ENCODE measurements at places on chromosomes 5 and 9. TPM values are rescaled to one million over a fixed set of nuclear protein-coding genes. Genes with fewer than 3 reads are reported as not detected.

GRCh38 chr5:3214396-3214795, 381.2 kb upstream of the IRX1 start:
- no peaks in the 10 kb centered on the region for H3K36me3 ChIP-seq
- H3K4me3 ChIP-seq: no peak overlapping the region
- H3K27me3 ChIP-seq: no peaks in the 10 kb centered on the region
- H3K4me1 ChIP-seq: no peaks in the 10 kb centered on the region
- no peak overlapping the region for H3K27ac ChIP-seq
- DNase-seq: no peak

GRCh38 chr5:90581956-90582355, 23.4 kb downstream of the ADGRV1 start:
- no peaks in the 10 kb centered on the region for H3K36me3 ChIP-seq
- no peaks in the 10 kb centered on the region for H3K27me3 ChIP-seq
- H3K4me1 ChIP-seq: no peaks in the 10 kb centered on the region
- H3K27ac ChIP-seq: no peak overlapping the region

- H3K27ac ChIP-seq: no peak overlapping the region
- no peak overlapping the region for H3K4me3 ChIP-seq
- no peaks in the 10 kb centered on the region for H3K36me3 ChIP-seq
- H3K27me3 ChIP-seq: no peaks in the 10 kb centered on the region
- no peaks in the 10 kb centered on the region for H3K4me1 ChIP-seq
Measured at GRCh38 chr5:57559110-57559635, 76.6 kb upstream of the ACTBL2 start.

GRCh38 chr5:177494346-177495195, 2.8 kb downstream of the PDLIM7 start:
- peaks cover 77% of the 10 kb centered on the region for H3K4me1 ChIP-seq
- peak; percentile 83 for DNase-seq
- H3K4me3 ChIP-seq: peak overlapping the region; percentile 90
- H3K36me3 ChIP-seq: peaks cover 43% of the 10 kb centered on the region
- H3K27ac ChIP-seq: peak overlapping the region; percentile 100
- H3K27me3 ChIP-seq: no peaks in the 10 kb centered on the region

DNA sequence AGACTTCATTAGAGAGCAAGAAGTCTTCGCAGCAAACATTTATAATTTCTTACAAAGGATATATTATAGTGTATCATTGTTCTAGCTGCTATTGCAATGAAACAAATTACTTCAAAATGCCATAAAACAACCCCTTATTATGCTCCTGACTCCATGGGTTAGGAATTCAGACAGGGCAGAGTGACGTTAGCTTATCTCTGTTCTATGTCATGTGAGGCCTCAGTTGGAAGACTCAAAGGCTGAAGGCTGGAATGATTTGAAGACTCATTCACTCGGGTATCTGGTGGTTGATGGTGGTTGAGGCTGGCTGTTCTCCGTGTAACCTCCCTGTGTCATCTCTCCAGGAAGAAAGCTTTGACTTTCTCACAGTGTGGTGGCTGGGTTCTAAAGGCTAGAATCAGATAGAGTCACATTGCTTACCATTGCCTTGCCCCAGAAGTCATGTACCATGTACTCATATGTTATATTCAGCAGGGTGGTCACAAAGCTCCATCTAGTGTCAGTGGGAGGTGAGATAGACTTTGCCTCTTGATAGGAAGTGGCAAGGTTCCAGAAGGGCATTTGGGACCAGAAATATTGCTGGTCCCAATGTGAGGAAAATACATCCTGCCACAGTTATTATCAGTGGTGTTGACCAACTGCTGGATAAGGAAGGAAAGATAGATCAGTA, 226.9 kb downstream of the TMEM38B start:
- H3K36me3 ChIP-seq: no peaks in the 10 kb centered on the region
- H3K4me3 ChIP-seq: no peak overlapping the region
- H3K27me3 ChIP-seq: no peaks in the 10 kb centered on the region
- H3K27ac ChIP-seq: no peak overlapping the region

GRCh38 chr5:1511651-1512540, 11.9 kb downstream of the LPCAT1 start:
- no peaks in the 10 kb centered on the region for H3K4me1 ChIP-seq
- no peak overlapping the region for H3K4me3 ChIP-seq
- H3K27me3 ChIP-seq: no peaks in the 10 kb centered on the region
- peaks cover 11% of the 10 kb centered on the region for H3K36me3 ChIP-seq

GRCh38 chr9:74576176-74576575, 79.0 kb downstream of the RORB start:
- H3K27me3 ChIP-seq: no peaks in the 10 kb centered on the region
- H3K27ac ChIP-seq: no peak overlapping the region
- no peaks in the 10 kb centered on the region for H3K4me1 ChIP-seq
- H3K36me3 ChIP-seq: no peaks in the 10 kb centered on the region
- no peak for DNase-seq

GRCh38 chr9:95107001-95107749, 210.3 kb downstream of the FANCC start:
- peak overlapping the region; percentile 77 for H3K27ac ChIP-seq
- H3K27me3 ChIP-seq: no peaks in the 10 kb centered on the region
- peaks cover 89% of the 10 kb centered on the region for H3K4me1 ChIP-seq
- H3K4me3 ChIP-seq: peak overlapping the region; percentile 23

- no peaks in the 10 kb centered on the region for H3K36me3 ChIP-seq
- H3K4me1 ChIP-seq: no peaks in the 10 kb centered on the region
- no peak overlapping the region for H3K4me3 ChIP-seq
- no peak for DNase-seq
- no peak overlapping the region for H3K27ac ChIP-seq
Measured at GRCh38 chr5:143923634-143924266, 111.8 kb downstream of the HMHB1 start.

GRCh38 chr9:6106711-6107339, 91.4 kb upstream of the RANBP6 start:
- H3K4me1 ChIP-seq: peaks cover 16% of the 10 kb centered on the region
- peak overlapping the region; percentile 6 for H3K4me3 ChIP-seq
- H3K27me3 ChIP-seq: no peaks in the 10 kb centered on the region
- no peaks in the 10 kb centered on the region for H3K36me3 ChIP-seq
- DNase-seq: no peak

GRCh38 chr5:116358911-116359418, 215.7 kb downstream of the SEMA6A start:
- peaks cover 27% of the 10 kb centered on the region for H3K4me1 ChIP-seq
- H3K27ac ChIP-seq: no peak overlapping the region
- no peak for DNase-seq
- H3K36me3 ChIP-seq: no peaks in the 10 kb centered on the region
- no peaks in the 10 kb centered on the region for H3K27me3 ChIP-seq
- no peak overlapping the region for H3K4me3 ChIP-seq

DNA sequence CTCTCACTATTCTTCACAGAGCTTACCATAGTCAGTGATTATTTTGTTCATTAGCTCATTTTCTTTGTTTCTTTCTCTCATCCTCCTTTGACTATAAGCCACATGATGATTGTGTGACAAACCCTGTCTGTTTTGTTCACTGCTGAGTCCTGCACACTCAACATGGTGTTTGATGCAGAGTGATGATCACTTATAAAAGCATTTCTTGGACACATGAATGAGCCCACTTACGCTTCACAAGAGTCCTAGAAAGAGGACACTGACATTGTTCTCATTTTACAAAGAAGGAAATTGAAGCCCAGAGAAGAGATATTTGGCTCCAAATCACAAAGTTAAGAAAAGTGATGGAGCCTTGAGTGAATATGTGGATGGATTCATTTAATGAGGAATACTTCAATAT, 13.4 kb downstream of the ABLIM3 start:
- peaks cover 64% of the 10 kb centered on the region for H3K4me1 ChIP-seq
- no peaks in the 10 kb centered on the region for H3K36me3 ChIP-seq
- H3K27me3 ChIP-seq: no peaks in the 10 kb centered on the region
- H3K4me3 ChIP-seq: no peak overlapping the region
- DNase-seq: no peak

DNA sequence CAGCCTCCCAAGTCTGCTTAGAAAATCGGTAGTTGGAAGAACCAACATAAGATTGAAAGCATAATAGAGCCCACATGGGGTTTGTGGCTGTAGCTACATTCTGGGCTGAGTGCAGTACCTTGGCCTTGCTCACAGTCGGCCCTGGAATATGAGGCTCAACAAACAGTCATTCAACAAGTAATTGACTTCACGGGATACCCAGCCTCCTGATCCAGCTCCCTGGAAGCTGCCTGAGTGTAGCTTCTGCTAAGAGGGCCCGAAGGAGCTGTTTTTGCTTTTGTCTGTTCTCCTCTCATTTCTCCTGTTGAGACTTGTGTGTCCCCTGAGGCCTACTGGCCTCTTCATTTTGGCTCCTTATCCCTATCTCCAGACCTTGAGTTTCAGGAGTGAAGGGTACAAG, 170.7 kb downstream of the HSPA4 start:
- H3K36me3 ChIP-seq: no peaks in the 10 kb centered on the region
- no peak overlapping the region for H3K4me3 ChIP-seq
- DNase-seq: no peak
- H3K27ac ChIP-seq: no peak overlapping the region
- no peaks in the 10 kb centered on the region for H3K4me1 ChIP-seq

DNA sequence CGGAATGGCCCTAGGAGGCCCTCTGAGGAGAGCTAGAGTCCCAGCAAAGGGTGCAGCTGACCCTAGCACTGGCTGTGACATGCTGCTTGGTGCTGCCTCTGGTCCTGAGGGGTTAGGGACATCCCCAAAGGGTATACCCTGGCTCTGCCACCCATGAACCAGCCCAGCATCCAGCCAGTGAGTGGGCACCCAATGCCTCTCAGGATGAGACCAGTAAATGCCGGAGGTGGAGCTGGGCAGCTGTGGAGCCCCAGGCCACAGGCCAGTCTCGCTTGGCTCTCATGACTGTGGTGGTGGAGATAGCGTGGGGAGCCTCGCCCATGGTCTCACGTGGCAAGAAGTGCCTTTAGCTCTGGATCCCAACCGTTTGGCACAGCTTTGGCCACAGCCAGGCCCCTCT, 3.7 kb upstream of the CEL start:
- no peaks in the 10 kb centered on the region for H3K27me3 ChIP-seq
- DNase-seq: no peak
- H3K4me3 ChIP-seq: no peak overlapping the region

- H3K36me3 ChIP-seq: no peaks in the 10 kb centered on the region
- no peak for DNase-seq
- no peak overlapping the region for H3K27ac ChIP-seq
- H3K4me3 ChIP-seq: no peak overlapping the region
- no peaks in the 10 kb centered on the region for H3K27me3 ChIP-seq
Measured at GRCh38 chr9:77827104-77827784, 179.1 kb upstream of the GNA14 start.

- H3K36me3 ChIP-seq: no peaks in the 10 kb centered on the region
- H3K27me3 ChIP-seq: no peaks in the 10 kb centered on the region
- H3K27ac ChIP-seq: peak overlapping the region; percentile 96
Measured at GRCh38 chr9:131672451-131672850, 67.4 kb downstream of the RAPGEF1 start.

DNA sequence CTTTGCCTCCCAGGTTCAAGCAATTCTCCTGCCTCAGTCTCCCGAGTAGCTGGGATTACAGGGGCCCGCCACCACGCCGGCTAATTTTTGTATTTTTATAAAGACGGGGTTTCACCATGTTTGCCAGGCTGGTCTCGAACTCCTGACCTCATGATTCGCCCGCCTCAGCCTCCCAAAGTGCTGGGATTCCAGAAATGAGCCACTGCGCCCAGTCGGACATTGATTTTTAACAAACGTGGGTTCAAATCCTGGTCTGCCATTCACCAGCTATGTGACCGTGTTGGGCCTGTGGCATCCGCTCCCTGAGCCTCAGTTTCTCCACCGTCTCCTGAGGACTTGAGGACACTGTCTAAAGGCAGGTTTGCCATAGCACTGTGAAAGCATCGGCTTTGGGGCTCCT, 41.8 kb upstream of the NEK6 start:
- H3K27me3 ChIP-seq: no peaks in the 10 kb centered on the region
- H3K36me3 ChIP-seq: no peaks in the 10 kb centered on the region
- H3K4me3 ChIP-seq: no peak overlapping the region
- H3K27ac ChIP-seq: no peak overlapping the region
- DNase-seq: no peak

DNA sequence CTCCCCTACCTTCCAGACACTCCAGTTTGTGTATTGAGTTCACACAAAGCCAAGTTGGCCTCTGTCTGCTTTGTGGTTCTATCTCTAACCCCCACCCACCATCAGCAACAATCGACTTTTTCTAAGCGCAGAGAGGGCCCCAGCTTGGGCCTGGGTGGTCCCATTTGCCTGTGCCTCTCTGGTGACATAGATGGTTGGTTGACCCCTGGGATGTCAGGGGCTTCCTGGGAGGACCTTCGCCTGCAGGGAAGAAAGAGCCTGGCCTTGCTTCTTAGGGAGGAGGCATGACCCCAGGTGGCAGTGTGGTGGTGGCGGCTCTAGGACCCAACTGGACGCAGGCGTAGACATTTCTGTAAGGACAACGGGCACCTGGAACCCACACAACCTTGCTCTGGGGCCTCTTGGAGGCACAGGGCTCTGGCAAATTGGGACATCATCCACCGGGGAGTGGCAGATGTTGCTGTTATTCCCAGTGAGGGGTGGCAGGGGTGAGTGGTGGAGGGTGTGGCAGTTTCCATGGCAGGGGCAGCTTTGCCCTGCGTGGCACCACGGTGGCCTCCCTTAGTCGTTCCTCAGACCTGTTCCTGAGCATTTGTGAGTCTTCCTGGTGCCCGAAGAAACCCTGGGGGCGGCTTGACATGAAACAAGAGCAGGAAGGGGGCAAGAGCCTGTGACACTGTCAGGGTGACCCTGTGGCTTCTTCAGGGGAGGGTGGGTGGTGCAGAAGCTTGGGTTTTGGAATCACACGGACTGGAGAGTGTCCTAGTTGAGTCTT, 171.0 kb upstream of the IER5L start:
- H3K27ac ChIP-seq: no peak overlapping the region
- H3K27me3 ChIP-seq: no peaks in the 10 kb centered on the region
- peaks cover 21% of the 10 kb centered on the region for H3K4me1 ChIP-seq

- no peak for DNase-seq
- H3K36me3 ChIP-seq: no peaks in the 10 kb centered on the region
- peak overlapping the region; percentile 46 for H3K27ac ChIP-seq
- H3K4me1 ChIP-seq: peaks cover 23% of the 10 kb centered on the region
- H3K4me3 ChIP-seq: no peak overlapping the region
Measured at GRCh38 chr5:145495196-145495595, 339.9 kb downstream of the PRELID2 start.

The AJM1 gene
- total RNA-seq: 7.3 TPM

The PGM5 gene
- 79.3 TPM for total RNA-seq

The SLC36A2 gene
- total RNA-seq: not detected

The NXNL2 gene
- 1.8 TPM for total RNA-seq

The TXNDC8 gene
- not detected for total RNA-seq

The PRR16 gene
- 19.8 TPM for total RNA-seq

The PCDHGB5 gene
- 20.8 TPM for total RNA-seq

The UHRF2 gene
- 56.9 TPM for total RNA-seq

The KIAA0825 gene
- total RNA-seq: 4.1 TPM

The SPATA31D4 gene
- not detected for total RNA-seq
